CD4-positive, alpha-beta T cell treated with Interleukin-2 at 100 ng/mL for 4 hours (primary cell): ENCODE measurements at places on chromosomes 6 and 20.

GRCh38 chr6:70709826-70710225, 42.1 kb downstream of the SMAP1 start:
- DNase-seq: no peak

GRCh38 chr6:10597499-10598001, 76.4 kb downstream of the GCNT2 start:
- DNase-seq: no peak

- no peak for DNase-seq
Measured at GRCh38 chr6:7960848-7961247, 50.3 kb upstream of the TXNDC5 start.

GRCh38 chr6:138035070-138035469, 72.1 kb downstream of the PERP start:
- no peak for DNase-seq

- no peak for DNase-seq
Measured at GRCh38 chr6:131997429-131998153, 46.4 kb upstream of the CCN2 start.

DNA sequence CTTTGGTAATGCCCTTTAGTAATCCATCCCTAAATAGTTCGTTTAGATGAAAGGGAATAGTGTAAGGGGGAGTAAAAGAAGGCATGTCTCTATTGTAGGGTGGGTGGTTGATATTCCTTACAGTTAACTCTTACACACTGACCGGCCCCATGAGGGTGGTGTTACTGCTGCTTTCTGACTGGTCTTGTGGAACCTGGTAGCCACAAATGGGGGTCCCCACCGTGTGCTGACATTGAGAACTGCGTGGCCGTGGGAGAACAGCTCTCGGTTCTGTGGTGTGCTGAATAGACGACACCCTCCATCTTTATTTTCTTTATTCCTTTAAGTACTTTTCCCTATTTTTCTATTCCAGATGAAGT, 19.3 kb downstream of the MRAP2 start:
- no peak for DNase-seq

DNA sequence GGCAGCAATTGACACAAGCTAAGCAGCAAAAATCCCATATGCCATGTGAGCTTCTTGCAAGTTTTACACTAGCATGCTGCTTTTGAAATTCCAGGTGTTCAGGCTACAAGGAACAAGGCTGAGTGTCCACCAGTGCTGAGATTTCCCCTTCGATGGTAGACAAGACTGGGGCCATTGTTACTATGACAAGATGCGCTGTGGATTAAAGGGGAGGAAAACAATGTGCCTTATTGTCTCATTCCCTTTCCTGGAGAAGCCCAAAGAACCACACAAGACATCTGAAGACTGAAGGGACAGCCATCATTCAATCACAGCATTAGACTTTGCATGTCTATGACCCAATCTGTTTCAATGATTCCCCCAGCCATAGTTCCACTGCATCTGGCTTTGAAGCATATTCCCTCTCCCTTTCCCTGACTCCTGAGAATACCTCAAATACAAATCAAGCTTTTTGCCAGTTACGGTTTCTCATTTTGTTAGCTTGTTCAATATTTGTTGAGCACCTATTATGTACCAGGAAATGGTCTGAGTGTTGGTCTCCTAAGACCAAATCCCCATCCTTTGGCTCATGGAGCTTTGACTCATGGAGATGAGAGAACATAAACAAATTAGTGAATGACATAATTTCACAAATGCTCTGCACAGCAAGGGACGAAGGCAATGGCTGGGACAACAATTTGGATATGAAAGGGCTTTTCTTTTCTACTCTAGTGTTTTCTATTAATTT, 23.4 kb upstream of the SCGN start:
- DNase-seq: no peak

- DNase-seq: peak; percentile 27
Measured at GRCh38 chr6:108872141-108872557, 23.9 kb downstream of the ARMC2 start.

GRCh38 chr20:38892091-38892981, 33.9 kb upstream of the FAM83D start:
- DNase-seq: no peak

- no peak for DNase-seq
Measured at GRCh38 chr6:123533862-123534648, 102.7 kb downstream of the TRDN start.

DNA sequence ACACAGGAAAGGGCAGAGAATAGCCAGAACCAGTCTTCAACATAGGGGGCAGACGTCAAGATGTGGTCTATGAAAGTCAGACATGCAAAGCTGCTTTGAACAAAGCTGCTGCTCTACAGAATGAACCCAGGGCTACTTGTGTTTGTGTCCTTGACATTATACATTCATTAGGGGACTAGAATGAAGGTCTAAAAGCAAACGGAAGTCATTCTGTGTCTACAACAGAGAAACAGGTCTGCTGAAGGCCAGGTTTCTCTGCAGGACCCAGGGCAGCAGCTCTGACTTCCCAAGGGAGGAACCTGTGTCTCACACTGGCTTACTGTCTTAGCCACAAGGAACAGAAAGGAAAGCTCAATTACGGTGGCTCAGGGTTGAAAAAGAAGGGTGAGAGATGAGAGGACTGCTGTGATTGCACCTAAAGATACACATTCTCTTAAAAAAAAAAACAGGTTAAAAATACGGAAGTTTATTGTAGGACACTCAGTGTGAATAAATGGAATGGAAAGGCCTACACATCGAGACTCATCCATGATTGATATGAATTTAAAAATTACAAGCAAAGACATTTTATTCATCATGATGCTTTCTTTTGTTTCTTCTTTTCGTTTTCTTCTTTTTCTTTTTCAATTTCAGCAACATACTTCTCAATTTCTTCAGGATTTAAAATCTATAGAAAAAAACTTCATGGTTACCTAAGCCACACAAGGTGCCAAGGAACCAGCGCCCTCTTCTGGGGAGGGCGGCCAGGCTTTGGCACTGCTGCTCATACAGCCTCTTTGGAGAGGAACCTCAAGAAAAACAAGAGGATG, 6.7 kb downstream of the PSMA7 start:
- peak; percentile 71 for DNase-seq

DNA sequence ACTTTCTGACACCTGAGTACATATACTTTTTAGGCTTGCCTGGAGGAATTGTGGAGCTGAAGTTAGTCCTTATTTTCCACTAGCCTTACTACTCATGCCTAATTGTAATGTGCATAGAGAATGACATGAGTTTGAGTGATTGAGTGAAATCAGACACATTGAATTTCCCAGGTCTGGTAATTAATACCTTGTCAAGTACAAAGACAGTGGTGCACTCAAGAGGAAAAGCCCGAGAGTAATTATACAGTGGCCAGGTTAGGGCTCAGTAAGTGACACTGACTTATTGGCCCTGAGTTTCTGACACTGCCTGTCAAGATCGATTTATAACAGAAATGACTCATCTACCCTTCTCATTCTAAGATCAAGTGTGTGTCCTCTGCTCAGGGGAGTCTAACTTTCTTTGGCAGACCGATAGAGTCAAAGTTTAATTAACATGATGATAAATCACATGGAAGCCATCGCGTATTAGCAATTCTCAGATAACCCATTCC, 288.3 kb downstream of the TPBG start:
- DNase-seq: no peak

GRCh38 chr20:51001430-51002265, 21.3 kb downstream of the KCNG1 start:
- no peak for DNase-seq

DNA sequence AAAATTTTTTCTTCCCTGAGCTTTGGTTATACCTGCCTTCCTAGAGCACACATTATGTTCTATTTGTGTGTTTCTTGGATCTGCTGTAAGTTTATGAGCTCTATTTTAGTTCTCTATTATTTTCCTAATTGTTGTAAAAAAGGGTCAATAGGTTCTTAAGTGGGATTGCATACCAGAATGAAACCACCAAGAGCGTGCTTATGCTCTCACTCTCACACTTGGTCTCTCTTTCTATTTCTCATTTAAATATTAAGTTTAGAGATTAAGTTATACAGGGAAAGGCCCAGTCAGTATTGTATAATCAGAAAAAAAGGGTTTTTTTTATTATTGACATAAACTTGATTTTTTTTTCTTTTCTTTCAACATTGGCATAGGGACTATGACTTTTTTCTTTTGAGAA, 96.8 kb downstream of the RIMS1 start:
- no peak for DNase-seq
